ENCODE measurements at places on chromosomes 16 and 17.

- no peak for DNase-seq
Observed at GRCh38 chr17:63579633-63580032, 21.1 kb upstream of the TACO1 start.

GRCh38 chr16:14018851-14019250 is 52.3 kb upstream of the MRTFB start:
- no peak for DNase-seq

DNA sequence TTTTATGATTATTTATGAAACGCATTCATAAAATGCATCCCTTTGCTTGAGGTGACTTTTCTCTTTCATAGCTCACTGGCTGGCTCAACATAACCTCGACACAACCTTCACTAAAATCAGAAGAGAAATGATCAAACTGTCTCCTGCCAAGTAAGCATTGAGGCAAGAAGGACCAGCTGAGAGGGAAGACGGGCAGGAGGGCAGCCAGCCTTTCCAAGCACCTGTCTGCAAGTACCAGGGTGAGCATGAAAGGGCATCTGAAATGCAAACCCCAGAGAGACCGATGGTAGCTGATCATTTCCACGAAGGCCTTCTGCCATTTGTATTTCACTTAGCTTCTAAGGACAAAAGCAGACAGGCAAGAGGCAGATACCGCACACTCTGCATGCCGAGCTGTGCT is 52.1 kb upstream of the RPH3AL start:
- no peak for DNase-seq

DNA sequence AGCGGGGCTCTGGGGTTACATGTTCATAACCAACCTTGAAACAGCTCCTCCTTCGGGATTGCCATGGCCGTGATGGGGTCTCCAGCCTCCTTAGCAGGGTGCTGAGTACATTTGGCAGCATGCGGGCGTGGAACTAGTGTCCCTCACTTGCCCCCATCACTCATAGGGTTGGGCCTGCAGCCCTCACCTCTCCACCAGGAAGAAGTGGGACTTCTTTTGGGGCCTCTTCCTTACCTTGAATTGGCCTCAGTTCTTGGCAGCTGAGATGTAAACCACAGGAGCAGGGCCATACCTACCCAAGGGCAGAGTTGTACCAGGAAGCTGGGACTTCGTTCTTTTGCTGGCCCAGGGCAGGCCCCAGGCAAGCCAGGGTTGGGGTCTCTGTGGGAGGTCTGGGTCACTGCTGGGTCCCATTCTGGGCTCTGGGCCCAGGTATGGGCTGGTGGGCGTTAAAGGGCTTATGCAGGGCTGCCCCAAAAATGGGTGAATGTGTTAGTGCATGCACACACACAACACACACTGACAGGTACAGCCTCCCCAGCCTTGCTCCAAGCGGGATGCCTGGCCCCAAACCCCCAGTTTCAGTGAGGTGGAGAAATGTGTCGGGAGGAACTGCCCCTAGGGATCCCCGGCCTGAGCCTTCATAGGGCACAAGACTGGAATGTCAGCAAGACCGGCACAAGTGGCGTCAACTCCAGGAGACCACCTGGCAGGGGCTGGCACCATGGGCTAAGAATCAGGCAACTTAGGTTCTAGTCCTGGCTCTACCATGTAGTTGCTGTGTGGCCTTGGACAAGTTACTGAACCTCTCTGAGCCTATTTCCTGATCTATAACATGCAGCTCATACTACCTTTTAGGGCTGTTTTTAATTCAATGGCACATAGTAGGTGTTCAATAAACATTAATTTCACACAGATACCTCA is 3.9 kb upstream of the KRT15 start:
- DNase-seq = no peak

- DNase-seq = no peak
Observed at GRCh38 chr17:79537061-79537460, 73.8 kb downstream of the RBFOX3 start.

DNA sequence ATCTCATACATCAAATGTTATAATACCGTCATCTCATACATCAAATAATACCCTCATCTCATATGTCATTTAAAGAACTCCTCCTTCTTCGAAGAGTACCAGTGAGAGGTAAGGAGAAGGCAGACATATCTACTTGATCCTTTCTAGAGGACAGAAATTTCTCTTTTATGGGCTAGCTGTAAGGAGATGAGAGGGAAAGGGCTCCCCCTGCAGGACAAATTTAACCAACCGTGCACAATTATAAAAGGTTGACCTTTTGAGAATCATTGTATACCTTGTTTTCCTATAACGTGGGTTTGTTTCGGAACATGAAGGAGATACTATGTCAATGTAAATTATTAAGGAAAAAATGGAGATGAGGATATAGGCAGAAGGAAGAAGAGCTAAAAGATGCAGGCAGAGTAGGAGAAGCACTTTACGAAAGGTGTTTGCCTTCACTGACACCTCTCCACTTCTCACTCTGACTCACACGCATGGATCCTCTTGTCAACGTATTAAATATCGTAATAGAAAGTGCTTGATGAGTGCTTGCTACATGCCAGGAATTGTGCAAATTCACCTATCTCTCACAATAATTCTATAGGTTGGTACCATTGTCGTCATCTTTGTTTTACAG is 465.9 kb upstream of the ERCC4 start:
- peak; percentile 22 for DNase-seq

DNA sequence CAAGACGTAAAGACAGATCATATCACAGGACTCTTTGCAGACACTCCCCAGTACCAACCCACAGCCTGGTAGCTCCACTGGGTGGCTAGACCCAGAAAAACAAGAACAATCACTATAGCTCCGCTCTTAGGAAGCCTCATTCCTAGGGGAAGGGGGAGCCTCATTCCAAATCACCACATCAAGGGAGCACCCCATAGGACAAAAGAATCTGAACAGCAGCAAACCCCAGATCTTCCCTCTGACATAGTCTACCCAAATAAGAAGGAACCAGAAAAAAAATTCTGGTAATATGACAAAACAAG is 237.8 kb downstream of the CEP112 start:
- no peak for DNase-seq

DNA sequence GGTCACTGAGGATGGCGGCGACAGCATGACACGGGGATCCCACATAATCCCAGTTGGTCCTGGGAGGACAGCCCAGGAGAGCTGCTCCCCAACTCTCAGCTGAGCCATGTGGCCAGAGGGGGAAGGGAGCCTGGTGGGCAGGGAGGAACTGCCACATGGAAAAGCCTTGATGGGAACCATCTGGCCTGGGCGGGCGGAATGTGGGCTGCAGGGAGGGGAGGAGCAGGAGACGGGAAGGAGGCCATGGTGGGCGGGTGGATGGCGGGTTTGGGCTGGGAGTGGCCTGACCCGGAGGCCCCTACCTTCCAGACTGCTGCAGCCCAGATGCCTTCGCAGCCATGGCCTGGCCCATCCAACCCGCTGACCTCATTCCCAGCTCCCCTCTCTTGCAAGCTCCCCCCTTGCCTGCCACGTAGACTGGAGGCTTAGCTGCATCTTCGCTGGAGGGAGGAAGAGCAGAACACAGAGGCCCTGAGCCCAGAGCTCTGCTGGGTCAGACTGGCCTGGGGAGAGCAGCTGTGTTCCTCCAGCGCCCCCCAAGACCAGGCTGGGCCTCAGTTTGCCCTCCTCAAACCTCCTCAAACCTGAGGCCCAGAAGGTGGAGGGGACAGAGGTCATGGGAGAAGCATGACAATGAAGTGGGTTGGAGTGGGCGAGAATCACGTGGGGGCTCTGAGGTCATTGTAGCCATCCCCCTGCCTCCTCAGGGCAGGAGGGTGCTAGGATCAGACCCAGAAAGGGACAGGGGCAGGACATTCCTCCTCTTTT is 8.2 kb upstream of the COL1A1 start:
- DNase-seq = no peak

- no peak for DNase-seq
Observed at GRCh38 chr16:88812513-88813268, 963 bp upstream of the APRT start.

- no peak for DNase-seq
Observed at GRCh38 chr17:61205931-61206330, 193.7 kb upstream of the TBX2 start.

DNA sequence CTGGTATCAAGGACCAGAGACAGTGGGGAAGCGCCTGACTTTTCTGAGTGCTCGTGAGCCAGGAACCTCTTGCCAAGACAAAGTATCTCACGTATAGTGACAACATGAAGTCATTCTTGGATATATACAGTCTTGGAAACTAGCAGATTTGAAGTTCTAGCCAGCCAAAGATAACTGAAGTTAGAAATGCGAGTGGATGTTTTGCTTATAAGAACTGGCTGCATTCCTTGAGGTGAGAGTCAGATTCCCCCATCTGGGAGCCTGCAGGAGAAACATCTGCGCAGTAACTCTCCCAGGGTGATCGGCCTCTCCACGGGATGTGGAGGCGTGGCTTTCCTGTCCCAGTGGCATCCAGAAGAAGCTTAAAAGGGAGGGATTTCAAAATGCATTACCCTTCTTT is 89.8 kb downstream of the SHISA6 start:
- DNase-seq = no peak

GRCh38 chr16:14309001-14309886 is 238.1 kb downstream of the MRTFB start:
- DNase-seq = no peak

- no peak for DNase-seq
Observed at GRCh38 chr17:56031636-56032035, 121.6 kb upstream of the ANKFN1 start.

GRCh38 chr17:70446446-70446845 is 277.1 kb downstream of the KCNJ2 start:
- DNase-seq = no peak

DNA sequence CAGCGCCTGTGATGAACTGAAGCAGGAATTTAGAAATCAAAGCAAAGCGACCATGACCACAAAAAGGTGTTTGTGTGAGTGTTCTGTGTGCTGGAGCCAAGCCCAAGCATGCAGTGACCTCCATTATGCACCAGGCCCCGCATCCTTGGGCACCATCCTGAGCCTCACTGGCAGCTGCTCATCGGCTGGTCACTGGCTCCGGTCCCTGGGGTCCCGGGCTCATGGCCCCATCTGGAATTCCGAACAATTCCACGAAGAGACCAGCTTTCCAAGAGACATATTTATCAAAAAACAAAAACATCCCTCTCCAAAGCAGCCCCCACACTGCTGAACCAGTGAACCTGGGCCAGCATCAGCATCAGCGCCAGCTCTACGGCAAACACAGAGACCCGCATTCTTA is 15.2 kb upstream of the ZNF469 start:
- DNase-seq = no peak

GRCh38 chr17:12567077-12568053 is 98.3 kb upstream of the MYOCD start:
- no peak for DNase-seq

DNA sequence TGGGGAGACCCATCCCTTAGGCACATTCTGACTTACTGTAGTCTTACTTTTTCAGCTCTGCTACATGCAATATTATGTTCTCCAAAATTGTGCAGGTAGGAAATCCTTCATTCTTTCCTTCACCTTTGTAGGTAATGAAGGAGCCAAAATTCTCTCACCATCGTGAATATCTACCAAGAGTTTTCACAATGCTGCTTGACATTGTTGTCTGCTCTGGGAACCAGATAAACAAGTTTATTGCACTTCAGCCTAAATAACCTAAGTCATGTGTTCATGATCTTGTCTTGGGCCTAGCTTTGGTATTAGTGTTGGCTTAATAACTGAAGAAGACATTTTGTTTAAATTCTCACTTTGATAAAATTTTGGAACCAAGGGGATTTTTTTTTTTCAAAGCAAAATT is 110.8 kb upstream of the ELAC2 start:
- no peak for DNase-seq

- no peak for DNase-seq
Observed at GRCh38 chr16:35798885-35799426, 2339.5 kb downstream of the TP53TG3F start.

- no peak for DNase-seq
Observed at GRCh38 chr17:29648005-29648404, 25.3 kb upstream of the CORO6 start.

DNA sequence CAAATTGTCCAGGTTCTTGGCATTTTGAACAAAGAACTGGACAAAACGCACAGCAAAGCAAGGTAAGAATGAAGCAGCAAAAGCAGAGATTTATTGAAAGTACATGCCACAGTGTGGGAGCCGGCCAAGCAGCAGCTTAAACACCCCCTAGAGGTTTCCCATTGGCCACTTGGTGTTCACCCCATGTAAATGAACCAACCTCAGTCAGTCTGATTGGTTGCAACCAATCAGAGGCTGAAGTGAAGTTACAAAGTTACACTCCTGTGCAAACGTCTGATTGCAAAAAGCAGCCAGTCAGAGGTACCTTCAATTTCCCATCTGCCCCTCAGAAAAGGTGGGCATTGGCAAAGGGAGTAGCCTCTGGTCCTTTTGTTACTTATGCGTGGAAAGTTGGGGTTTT is 8.8 kb upstream of the ZNF263 start:
- no peak for DNase-seq

GRCh38 chr17:74943808-74944522 is 8.3 kb downstream of the OTOP3 start:
- no peak for DNase-seq

- peak; percentile 59 for DNase-seq
Observed at GRCh38 chr17:82424001-82424862, 5.8 kb upstream of the OGFOD3 start.

GRCh38 chr17:50830994-50831393 is 4.4 kb upstream of the WFIKKN2 start:
- no peak for DNase-seq

GRCh38 chr16:72241008-72241407 is 69.1 kb upstream of the PMFBP1 start:
- no peak for DNase-seq

GRCh38 chr17:50339381-50339780 is 6.5 kb upstream of the XYLT2 start:
- DNase-seq = no peak

DNA sequence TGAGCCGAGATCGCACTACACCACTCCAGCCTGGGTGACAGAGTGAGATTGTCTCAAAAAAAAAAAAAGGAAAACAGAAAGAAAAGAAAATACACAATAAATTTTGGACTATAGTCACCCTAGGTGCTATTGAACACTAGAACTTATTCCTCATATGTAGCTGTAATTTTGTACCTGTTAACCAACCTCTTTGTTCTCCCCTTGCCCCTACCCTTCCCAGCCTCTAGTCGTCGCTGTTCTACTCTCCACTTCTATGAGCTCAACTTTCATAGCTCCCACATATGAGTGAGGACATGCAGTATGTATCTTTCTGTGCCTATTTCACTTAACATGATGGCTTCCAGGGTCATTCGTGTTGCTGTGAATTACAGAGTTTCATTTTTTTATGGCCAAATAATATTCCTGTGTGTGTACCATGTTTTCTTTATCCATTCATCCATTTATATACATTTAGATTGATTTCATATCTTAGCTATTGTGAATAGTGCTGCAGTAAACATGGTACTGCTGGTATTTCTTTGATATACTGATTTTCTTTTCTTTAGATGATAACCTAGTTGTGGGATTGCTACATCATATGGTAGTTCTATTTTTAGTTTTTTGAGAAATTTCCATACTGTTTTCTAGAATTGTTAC is 28.3 kb downstream of the VPS35L start:
- no peak for DNase-seq

- no peak for DNase-seq
Observed at GRCh38 chr17:31903401-31903800, 1.9 kb upstream of the UTP6 start.

GRCh38 chr17:72388765-72389473 is 268.1 kb downstream of the SOX9 start:
- no peak for DNase-seq

- DNase-seq = no peak
Observed at GRCh38 chr17:7208754-7209460, 10.7 kb downstream of the DLG4 start.

- DNase-seq = no peak
Observed at GRCh38 chr17:81057777-81058176, 22.8 kb downstream of the BAIAP2 start.

GRCh38 chr17:66281661-66282369 is 20.6 kb upstream of the PRKCA start:
- DNase-seq = no peak

GRCh38 chr16:87203060-87203656 is 114.0 kb downstream of the C16orf95 start:
- DNase-seq = peak; percentile 39
